NCI-H446 treated with DMSO at 0.1 percent for 48 hours (cell line): ENCODE measurements at places on chromosomes 1 and 21.

DNA sequence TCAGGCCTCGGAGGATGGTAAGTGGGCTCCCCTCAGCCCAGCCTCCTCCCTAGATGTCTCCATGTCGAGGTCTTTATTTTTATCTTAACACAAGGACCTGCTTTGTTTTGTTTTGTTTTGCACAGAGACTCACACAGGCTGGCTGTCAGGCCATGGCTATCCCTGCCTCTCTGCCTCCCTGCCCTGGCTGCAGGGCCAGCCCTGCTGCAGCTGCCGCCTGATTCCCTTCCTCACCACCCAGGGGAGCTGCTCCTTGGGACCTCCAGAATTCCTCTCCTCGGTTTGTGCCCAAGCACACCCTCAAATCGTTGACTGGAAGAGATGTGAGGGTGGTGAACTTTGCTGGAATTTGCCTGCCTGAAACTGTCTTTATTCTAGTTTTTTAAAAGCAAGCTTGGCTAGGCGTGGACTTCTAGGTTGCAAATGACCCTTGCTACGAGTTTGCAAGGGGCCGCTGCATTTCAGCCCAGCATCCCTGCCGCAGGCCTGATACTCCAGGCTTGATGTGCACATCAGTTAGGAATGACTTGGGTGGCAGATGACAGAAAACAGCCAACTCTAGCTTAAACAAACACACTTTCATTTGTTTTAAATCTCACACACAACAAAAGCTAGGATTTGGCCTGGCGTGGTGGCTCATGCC is 37.1 kb downstream of the WNT9A start:
- DNase-seq = no peak

DNA sequence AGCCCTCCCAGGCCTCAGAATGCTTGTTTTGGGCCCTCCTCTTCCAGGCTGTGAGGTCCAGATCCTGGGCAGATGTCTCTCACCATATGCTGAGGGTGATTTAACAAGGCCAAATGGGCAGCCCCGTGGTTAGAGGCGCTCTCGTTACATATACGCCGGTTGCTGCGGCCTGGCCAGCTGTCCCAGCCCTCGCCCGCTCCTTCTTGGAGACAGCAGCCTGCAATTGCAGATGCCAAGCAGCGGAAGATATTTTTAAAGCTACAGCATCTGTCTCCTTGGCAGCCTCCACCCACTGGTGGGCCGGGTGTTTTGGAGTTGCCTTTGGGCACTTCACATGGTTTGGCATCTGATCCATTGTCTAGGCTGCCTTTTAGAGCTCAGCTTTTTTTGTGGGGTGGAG is 178.8 kb upstream of the NFIA start:
- DNase-seq = peak; percentile 100

DNA sequence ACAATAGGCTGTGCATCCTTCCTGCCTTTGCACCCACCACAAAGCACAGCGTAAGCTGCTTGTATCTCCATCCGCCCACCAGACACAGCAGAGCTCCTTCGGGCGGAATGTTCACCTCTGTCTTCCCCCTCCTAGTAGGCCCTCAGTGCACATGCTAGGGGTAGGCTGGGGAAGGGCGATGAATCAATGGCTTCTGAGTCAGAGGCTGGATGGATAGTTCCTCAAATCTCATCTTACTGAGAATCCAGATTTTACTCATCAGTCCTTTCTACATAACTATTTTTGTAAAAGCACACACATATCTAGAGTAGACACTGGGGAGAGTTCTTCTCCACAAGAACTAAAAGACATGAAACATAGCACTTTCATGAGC is 73.8 kb downstream of the BCAR3 start:
- DNase-seq = no peak

DNA sequence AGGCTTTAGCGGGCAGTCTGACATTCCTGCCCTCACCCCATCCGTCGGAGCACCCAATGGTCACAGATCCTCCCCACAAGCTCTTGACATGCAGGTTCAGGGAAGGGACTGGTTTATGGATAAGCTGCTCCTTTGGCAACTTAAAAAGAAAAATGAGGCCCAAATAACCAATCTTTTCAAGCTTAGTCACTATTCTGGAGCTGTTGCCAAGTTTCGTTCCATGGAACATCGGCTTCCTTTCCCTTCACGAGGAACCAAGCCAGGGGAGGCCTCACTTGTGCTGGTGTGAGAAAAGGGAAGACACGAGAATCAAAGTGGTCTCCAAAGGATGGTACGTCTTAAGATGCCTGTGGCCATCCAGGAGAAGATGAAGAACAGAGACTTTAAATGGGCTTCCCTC is 46.1 kb upstream of the LPAR3 start:
- no peak for DNase-seq

- DNase-seq = no peak
Measured at GRCh38 chr1:58767143-58767542, 16.7 kb downstream of the JUN start.

DNA sequence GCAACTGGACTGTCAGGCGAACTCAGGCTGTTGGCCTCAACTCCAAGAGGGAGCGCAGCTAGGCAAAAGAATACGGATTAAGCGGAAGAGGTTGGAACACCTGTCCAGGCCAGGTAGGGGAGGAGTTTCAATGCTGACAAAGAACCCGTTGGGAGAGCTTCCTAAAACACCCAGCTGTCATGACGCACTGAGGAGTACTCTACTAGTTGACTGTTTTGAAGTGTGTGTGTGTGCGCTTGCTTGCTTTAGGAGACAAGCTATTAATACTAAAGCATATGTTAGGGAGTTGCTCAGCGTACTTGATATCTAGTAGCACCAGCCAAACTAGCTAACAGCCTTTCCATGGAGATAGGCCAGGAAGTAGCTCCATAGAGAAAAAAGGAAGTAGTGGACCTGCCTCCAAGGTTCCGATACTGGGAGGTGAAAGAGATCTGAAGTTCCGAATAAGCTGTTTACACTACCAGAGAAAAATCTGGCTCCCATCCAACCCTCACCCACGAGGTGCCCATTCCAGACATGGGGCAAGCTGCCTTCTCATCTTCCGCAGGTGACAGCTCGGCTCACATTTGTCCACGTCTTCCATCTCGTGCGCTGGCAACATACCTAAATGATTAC is 974 bp upstream of the FNBP1L start:
- peak; percentile 60 for DNase-seq

- DNase-seq = no peak
Measured at GRCh38 chr1:157089789-157090188, 9.8 kb downstream of the ETV3L start.

DNA sequence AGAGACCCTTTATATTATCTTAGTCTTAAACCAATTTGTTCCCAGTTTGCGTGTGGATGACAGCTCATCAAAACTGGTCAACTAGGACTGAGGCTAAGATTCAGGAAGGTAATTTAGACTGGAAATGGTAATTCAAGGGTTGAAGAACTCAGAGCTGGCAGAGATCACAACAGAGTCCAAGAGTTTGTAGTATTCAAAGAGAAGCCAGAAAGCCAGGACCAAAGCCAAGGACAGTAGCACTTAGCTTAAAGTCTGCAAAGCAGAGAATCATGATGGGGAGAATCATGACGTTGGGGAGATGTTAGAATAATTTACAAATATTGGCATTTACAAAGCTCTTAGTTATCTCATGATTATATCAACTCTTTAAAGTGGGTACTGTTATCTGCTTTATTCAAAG is 32.6 kb downstream of the RNF11 start:
- DNase-seq = no peak

- DNase-seq = no peak
Measured at GRCh38 chr1:178493301-178493741, 3.4 kb downstream of the CLEC20A start.

DNA sequence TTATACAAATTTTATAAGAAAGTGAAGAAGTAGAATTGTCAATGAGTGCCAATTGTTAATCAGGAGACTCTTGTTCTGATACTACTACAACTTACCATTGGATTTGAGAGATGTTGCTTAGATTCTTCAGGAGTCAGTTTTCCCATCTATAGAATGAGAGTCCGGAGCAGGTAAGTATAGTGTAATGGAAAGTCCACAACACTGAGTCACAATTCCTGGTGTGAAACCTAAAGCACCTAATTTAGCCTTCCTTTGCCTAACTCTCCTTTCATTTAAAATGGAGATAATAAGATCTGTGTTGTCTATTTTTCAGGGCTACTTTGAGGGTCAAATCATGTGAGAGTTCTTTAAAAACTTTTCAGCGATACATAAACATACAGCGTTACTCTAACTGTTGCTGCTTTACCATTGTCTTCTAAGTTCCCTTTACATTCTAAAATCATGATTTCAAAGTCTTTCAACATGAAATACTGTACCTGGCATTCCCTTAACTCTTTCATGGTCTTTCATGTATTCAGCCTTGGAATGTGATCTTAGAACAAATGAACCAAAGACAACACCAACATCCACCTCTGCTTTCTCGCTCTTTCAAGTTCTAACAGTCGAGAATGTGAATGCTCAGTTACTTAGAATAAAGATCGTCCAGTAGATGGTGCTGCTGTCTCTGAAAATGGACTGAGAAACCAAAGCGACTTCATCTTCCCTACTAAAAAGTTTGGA is 90.9 kb downstream of the SLC30A10 start:
- DNase-seq = peak; percentile 16

DNA sequence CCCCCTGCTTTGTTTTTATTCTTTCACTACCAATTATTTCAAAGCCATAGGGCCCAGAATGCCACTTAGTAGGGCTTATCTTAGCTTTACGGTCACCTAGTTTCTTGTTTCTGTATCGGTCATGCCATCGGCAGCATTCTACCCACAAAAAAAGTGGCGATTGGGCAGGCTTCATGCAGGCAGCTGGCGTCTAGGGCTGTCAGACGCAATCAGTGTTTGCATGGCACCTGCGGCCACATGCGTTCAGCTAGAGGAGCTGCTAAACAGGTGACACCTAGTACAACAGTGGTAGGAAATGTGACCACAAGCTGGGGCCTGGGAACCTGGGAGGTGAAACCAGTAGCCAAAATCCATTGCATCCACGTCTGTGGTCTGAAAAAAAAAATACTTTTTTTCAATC is 262.7 kb downstream of the PBX1 start:
- no peak for DNase-seq

- no peak for DNase-seq
Measured at GRCh38 chr21:45071078-45071873, 3.1 kb upstream of the ADARB1 start.

DNA sequence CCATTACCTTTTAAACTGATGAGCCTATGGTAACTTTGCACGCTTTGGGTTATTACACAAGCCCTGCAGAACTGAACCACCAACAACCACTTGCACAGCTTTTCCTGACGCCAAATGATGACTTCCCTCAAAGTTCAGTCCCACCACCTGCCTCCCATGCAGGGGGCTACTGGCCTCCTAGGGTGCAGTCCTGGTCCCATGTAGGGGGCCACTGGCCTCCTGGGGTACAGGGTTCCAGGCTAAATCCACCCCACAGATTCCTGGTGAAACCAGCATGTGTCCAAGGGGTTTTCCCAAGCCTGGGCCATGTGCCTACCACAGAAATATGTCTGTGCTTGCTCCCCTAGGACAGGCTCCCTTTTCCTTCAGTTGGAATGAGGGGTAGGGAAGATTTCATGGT is 73.4 kb upstream of the ZNF678 start:
- DNase-seq = no peak

DNA sequence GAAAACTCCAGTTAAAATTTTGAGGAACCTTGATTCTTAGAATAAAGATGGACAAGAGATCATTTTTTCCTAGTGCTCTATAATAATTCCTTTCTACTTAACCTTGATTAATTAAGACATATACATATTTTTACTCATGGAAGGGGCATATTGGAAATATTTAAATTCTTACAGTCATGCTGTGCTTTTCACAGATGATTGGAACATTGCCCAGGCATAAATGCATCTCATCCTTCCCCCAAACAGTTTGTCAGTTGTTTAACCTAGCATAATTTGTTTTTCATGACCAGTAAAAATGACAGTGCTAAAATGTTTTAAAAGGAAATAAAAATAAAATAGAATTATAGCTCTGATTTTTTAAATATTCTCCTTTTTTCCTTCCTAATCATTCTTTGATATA is 140.0 kb downstream of the DNM3 start:
- no peak for DNase-seq

GRCh38 chr1:20530306-20530705 is 22.1 kb upstream of the FAM43B start:
- no peak for DNase-seq

DNA sequence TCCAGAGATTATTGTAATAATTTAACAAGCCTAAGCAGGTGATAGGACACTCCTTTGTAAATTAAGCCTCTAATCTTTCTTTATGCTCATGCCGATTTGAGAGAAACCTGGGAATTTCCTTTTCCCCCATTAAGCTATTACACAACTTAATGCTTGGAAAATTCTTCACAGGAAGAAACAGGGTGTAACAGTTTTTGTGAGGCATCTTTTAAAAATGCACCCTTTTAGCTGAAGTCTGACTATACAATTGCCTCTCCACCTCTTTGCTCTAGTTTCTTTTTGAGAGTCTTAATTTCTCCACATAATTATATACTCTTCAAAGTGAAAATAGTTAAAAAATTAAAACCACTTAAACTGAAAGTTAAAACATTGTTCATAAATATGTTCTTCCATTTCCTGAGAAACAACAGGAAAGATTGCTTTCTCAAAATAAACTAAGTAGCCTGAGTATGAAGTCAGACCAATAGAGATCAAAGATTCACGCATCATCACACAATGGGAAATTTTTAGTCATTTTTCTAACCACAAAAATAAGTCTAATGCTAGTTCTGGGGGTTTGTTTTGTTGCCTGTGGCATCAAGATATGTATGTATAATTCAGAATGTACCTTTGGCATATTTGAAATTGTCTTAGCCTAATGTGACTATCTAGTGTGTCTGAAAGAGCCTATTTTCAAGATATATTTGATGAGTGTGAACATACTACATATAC is 34.7 kb downstream of the LRRC8D start:
- DNase-seq = no peak

DNA sequence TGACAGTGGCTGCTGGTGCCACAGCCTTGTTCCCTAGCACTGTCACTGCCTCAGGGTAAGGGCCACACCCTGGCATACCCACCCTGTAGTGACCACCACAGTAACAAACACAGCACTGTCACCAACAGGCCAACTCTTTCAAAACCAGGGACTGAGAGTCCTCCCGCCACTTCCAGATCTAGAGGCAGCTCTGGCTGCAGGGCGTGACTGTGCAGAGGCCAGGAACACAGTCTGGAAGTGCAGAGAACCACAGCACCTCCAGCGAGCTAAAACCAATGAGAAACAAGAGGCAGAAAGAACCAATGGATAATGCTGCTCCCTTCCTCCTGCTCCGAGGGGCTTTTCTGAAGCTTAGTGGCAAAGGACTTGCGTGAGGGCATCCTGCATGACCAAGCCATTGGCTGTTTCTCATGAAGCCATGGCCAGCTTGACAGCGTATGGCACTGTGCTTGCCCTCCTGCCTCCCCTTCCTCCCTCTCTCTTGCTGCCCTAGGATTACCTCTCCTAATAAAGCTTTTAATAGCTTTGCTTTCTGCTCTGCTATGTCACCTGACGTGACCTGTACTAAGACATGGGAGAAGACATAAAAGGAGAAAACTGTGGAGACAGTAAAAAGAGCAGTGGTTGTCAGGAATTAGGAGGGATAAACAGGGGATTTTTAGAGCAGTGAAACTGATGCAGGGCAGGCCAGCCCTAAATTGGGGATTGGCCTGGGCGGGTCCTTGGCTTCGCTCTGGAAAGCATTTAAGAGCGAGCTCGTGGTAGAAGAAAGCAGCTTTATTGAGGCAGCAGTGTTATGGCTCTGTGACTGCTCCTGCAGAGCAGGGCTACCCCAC is 7.2 kb downstream of the PARP1 start:
- DNase-seq = no peak

GRCh38 chr1:165525708-165526107 is 18.1 kb upstream of the LRRC52 start:
- DNase-seq = no peak
